Activated T-cell treated with anti-CD3 and anti-CD28 coated beads, Interleukin-2, amount 50 U/mL, for 4 hours (primary cell): ENCODE measurements at places on chromosomes 1 and 21. TPM values are rescaled to one million over a fixed set of nuclear protein-coding genes. Genes with fewer than 3 reads are reported as not detected.

GRCh38 chr1:46772571-46772970 is 26.3 kb upstream of the CYP4B1 start:
- DNase-seq, result no peak

DNA sequence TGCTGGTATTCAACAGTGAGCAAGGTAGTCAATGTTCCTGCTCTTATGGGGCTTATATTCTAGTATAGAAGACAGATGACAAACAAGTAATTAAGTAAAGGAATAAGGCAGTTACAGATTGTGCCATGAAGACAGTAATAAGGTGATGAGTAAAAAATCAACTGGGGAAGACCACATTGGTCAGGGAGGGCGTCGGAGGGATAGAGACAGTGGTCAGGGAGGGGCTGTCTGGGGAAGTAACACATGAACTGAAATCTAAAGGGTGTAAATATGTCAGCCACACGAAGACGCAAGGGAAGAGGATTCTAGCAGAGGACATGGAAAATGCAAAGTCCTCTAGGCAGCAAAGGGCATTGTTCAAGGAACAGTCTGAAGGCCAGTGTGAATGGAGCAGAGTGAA is 10.1 kb downstream of the IL12RB2 start:
- no peak for DNase-seq

DNA sequence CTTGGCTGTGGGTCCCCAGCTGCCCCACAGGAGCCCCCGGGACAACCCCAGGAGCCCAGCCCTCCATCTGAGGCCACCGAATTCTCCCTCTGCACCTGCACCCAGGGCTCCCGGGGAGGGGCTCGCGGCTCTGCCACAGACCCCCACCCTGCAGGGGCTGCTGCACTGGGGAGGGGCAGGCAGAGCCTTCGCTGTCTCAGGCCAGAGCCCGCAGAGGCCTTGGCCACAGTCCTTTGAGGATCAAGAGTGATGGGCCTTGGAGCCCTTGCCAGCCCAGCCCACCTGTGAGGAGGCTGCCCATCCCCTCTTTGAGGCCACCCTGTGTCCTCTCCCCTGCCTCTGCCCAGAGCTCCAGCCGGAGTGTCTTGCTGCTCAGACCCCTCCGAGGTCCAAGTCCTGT is 6.5 kb downstream of the PERM1 start:
- DNase-seq, result no peak

GRCh38 chr1:50724626-50725286 is 235.3 kb downstream of the FAF1 start:
- no peak for DNase-seq

DNA sequence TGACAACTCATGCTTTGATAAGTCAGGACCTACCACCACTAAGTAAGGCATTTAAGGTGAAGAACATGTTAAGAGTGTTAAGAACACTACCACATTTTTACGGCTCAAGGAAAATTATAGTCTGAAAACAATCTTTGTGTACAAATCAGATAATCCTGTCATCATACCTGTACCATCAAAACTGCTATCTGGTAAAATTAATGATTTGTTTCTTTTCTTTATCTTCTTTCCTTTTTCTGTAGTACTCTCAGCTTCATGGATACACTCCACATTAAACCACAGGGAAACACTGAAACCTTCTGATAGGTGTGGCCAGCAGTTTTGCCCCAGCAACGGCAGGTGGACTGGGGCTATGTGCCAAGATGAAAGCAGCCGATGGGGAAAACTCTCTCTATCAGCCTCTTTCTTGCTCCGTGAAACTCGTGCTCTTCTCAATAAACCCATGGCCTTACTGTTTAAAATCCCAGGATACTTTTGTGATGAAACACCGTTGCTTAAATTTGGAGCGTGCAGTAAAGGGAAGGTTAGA is 75.1 kb downstream of the LYST start:
- DNase-seq, result no peak

- no peak for DNase-seq
Measured at GRCh38 chr1:222275001-222275728, 272.7 kb downstream of the HHIPL2 start.

GRCh38 chr21:37130971-37131370 is 57.9 kb downstream of the TTC3 start:
- no peak for DNase-seq

- no peak for DNase-seq
Measured at GRCh38 chr1:22763487-22764200, 53.0 kb downstream of the EPHB2 start.

DNA sequence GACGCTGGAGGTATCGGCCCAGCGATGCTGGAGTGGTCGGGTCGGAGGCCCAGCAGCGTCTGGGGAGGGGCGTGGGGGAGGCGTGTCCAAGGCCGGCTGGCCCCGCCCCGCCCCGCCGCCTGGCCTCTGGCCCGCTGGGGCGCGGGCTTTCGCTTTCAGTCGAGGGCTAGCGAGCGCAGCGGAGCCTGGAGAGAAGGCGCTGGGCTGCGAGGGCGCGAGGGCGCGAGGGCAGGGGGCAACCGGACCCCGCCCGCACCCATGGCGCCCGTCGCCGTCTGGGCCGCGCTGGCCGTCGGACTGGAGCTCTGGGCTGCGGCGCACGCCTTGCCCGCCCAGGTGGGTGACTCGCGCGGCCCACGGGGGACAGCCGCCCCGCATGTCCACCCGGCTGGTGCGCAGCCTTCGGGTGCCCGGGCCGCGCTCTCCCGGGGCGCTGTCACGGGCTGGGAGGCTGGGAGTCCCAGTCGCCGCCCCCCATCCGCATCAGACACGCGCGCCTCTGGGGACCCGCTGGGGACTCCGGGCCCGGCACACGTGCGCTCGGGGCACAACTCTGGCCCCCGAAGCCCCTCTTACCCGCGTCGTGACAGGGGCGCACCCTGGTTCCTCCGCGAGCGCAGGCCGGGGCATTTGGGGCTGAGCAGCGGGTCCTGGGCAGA is at the start of gene TNFRSF1B:
TNFRSF1B (plus strand) TSS at position 158 of the 659 bp plus-strand sequence; CDS start at position 259, 101 bp downstream.
- DNase-seq, result peak; percentile 70

DNA sequence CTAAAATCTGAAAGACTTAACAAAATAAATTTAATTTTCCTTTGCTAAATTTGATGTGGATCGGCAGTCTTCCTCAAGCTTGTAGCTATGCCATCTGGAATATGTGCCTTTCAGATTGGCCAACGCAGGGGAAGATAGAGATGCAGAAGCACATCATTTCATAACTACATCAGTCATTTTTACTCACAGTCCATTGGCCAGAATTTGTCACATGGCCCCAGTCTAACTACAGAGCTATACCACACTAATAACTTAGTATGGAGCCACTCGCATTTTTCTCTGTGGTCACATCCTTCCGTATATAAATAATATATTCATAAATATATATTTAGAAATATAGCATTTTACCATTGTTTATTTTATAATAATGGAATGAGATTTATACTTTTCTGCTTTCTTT is 59.0 kb upstream of the PRRX1 start:
- DNase-seq, result no peak

DNA sequence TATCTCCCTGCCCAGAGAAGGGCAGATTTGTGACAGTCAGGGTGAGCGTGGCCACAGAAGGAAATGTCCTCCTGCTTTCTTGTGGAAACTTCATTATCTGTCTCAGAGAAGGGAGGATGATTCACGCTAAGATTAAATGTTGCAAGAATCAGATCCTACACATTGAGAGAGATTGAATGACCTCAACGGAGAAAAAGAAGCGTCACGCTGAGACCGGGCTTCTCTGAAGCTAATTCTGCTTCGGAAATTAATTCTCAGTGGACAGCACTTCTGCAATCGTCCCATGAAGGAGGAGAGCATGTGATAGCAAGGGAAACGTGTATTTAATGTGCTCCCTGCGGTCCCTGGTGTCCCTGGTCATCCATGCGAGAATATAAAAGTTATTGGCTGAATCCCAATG is 19.8 kb upstream of the C1orf21 start:
- DNase-seq, result no peak

GRCh38 chr1:20551945-20552727 is at the start of gene FAM43B:
FAM43B (plus strand) TSS chr1:20552573; CDS start chr1:20552974, 401 bp downstream.
- no peak for DNase-seq

GRCh38 chr1:235275836-235276235 is 52.1 kb downstream of the ARID4B start:
- DNase-seq, result no peak

GRCh38 chr21:15552914-15553494 is 176.8 kb upstream of the USP25 start:
- no peak for DNase-seq

DNA sequence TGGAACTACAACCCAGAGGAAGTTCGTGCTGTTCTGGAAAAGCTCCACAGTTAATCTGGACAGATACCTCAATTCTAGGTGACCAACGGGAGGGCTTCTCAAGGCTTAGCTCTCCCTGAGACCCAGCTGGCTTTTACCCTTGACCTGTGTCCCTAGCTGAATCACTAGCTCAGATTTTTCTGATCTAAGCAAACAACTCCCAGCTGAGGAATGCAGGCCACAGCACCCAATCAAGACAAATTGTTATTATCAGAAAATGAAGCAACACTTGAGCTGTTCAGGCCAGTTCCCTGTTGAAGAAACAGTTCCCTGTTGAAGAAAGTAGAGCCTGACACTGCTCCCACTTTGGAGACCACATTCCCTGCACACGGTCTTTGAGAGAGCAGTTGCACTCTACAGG is 16.0 kb downstream of the DIO1 start:
- DNase-seq, result no peak

GRCh38 chr1:179038528-179039281 is 13.0 kb downstream of the FAM20B start:
- no peak for DNase-seq

- no peak for DNase-seq
Measured at GRCh38 chr1:193592317-193592716, 405.9 kb upstream of the B3GALT2 start.

DNA sequence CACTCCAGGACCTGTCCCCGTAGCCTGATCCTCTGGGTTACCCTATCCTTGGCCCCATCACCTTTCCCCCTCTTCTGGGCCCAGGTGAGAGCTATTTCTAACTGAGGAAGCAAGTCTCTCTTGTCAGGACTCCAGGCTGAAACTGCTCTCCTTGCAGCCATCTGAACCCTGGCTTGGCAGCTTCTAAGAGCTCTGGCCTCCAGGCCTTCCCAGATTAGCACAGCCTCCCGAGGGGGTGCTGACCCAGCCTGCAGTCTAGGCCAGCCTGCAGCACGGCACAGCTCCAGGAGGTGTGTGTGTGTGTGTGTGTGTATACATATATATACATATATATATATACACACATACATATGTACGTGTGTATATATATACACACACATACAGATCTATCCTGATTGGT is 17.4 kb downstream of the CACNA1S start:
- DNase-seq, result no peak

GRCh38 chr1:230104395-230105244 is 37.6 kb downstream of the GALNT2 start:
- peak; percentile 62 for DNase-seq

DNA sequence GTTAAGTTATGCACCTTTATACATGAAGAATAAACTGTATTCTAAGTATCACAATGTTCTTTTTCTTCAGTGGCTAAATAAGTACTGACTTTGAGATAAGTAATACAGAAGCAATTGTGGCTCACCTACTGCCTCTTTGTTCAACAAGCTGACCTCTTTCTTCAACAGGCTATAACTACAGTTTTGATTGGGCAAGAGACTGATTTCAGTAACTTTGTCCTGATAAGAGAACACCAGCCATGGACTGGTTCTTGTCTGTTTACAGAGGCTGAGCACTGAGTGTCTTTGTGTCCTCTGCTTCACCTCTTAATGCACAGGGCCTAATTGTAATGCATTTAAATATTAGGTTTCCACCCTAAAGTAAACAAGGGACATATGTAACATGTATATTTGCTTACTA is 34.6 kb upstream of the PDE4B start:
- DNase-seq, result no peak

GRCh38 chr1:37033355-37034101 is 787 bp downstream of the GRIK3 start:
- DNase-seq, result no peak

GRCh38 chr1:94105957-94106529 is 14.9 kb downstream of the ABCA4 start:
- no peak for DNase-seq

GRCh38 chr1:94884507-94884906 is 42.4 kb downstream of the CNN3 start:
- no peak for DNase-seq

DNA sequence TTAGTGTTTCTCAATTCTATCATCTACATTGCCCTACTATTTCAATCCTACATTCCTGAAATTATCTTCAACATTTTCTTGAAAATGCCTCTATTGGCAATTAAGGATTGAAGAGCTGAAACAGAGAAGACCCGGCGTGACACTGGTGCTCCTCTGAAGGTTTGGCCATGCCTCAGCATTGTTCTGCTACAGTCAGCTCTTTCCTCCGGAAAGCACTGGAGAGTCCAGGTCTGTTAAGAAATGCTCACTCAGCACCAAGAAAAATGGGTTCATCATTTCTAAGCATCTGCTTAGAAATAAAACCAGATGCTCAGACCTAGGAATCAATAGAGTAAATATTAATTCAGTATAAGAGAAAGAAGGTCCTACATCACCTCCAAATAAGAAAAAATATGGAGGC is 58.8 kb downstream of the WARS2 start:
- DNase-seq, result no peak

DNA sequence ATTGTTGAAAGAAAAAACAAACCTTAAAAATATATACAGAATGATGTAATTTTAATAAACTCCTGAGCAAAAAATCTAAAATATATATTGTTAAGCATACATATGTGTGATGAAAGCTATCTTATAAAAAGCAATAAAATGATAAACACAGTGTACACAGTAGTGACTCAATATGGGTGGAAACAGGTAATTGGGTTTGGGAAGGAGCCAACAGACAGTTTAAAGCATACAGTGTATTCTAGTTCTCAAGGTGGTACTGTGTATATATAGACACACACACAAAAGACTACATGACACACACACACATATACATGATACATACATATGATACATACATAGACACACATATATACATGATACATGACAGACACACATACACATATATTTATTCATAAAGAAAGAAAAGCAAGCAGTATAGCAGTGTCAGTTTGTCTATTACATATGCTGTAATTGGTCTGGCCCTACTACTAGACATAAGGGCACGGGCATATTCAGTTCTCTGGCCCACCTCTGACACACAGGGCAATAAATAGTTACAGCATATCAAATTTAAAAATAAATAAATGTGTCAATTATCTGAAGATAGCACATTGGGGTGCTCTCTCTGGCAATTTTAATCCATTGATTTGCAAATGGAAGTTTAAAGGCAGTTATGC is 330.2 kb downstream of the S1PR1 start:
- no peak for DNase-seq

GRCh38 chr21:46157987-46158451 is 2.6 kb upstream of the FTCD start:
- no peak for DNase-seq

DNA sequence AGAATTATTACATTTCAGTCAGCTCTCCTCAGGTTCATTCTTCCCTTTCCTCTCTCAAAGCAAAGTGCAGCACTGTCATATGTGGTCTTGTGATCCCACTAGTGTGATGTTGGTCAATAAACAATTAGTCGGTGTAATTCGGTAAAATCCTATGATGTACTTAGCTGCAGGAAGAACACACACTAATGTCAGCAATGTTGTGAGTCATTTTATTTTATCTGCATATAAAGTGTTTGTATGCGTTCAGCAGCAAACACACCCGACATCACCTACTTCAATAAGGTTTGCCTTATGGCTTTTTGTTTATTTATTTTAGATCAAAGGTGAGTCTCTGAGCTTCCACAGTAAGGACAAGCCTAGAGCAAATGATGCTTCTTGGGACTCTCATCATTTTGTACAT is 47.8 kb downstream of the PTPN14 start:
- DNase-seq, result no peak

The ACTA1 gene
- total RNA-seq, result not detected

The ANGPTL3 gene
- total RNA-seq, result not detected

The HRNR gene
- total RNA-seq, result not detected

The MANEAL gene
- total RNA-seq, result 5.0 TPM

The HCRTR1 gene
- total RNA-seq, result not detected

The CELA3B gene
- 5.3 TPM for total RNA-seq

The ZFP69 gene
- total RNA-seq, result 3.7 TPM
